ENCODE measurements at places on chromosomes 11 and 22.

- DNase-seq, result no peak
These were observed 116.2 kb downstream of the KIAA1671 start for GRCh38 chr22:25068707-25069106.

DNA sequence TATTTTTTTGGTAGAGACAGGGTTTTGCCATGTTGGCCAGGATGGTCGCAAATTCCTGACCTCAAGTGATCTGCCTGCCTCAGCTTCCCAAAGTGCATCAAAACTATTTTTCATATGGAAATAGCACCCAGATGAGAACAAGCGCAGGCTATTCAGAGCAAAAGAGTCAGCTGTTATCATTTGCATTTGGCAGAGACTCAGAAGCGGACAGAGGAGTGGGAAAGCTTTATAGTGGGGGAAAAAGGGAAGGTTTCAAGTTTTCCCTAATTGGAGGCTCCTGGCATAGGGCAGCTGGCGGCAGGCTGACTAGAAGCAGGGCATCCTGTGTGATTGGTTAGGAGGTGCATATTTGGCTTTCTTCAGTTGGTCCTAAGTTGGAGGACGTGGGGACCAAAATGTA, 20.2 kb downstream of the ATG13 start:
- DNase-seq, result no peak

GRCh38 chr11:125025968-125026367, 37.1 kb upstream of the SLC37A2 start:
- peak; percentile 12 for DNase-seq

DNA sequence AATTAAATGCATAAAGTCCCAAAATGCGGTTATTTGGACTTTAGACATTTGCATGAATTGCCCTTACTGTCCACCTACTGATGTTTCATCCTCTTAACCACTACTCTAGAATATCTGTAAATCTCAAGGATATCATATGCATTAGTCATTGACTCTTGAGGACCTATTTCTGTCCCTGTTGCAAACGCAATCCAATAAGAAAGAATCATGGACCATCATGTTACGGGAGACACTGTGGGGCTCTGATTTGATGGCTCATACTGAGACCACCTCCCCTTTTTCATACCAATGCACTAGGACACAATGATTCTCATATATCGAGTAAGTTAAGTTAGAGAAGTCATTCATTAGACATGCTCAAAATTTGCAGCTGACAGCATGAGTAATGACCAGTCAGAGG, 14.4 kb downstream of the POU2AF2 start:
- no peak for DNase-seq

- DNase-seq, result no peak
These were observed 514.2 kb downstream of the NTM start for GRCh38 chr11:131884461-131885073.

DNA sequence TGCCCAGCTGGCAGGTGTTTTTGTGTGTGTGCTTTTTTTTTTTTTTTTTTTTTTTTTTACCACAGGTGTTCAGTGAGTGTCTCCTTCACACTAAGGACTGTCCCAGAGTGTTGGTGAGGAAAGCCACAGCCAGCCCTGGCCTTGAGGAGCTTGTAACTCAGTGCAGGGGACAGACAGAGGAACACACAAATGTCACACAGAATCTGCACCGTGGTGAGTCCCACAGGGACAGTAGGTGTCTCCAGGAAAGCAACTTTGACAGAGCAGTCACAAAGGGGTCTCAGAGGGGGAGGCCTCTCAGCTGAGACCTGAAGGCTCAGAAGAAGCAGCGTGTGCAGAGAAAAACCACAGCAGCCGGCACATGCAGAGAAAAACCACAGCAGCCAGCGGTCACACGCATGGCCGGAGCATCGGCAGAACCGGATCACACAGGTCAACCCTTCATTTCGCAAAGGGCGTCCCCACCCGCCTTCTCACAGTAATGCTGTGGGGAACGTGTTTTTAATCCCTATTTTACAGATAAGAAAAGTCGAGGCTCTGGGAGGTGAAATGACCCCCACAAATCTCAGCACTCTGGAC, 101.7 kb upstream of the PRR5 start:
- DNase-seq, result no peak

DNA sequence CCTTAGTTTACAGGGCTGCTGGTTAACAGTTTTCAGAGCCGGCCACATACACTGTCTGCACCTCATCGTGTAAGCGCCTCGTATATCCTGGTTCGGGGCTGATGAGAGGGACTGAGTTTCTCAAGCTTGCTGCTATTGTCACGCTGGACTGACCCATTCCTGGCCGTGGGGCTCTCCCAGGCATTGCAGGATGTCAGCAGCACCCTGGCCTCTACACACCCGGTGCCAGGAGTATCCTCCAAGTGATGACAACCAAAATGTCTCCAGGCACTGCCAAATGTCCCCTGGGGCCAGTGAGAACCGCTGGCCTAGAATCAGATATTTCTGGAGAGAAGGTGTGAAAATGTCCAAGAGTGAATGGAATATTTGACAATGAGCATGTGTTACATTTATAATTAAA, 82.8 kb downstream of the ST3GAL4 start:
- no peak for DNase-seq

DNA sequence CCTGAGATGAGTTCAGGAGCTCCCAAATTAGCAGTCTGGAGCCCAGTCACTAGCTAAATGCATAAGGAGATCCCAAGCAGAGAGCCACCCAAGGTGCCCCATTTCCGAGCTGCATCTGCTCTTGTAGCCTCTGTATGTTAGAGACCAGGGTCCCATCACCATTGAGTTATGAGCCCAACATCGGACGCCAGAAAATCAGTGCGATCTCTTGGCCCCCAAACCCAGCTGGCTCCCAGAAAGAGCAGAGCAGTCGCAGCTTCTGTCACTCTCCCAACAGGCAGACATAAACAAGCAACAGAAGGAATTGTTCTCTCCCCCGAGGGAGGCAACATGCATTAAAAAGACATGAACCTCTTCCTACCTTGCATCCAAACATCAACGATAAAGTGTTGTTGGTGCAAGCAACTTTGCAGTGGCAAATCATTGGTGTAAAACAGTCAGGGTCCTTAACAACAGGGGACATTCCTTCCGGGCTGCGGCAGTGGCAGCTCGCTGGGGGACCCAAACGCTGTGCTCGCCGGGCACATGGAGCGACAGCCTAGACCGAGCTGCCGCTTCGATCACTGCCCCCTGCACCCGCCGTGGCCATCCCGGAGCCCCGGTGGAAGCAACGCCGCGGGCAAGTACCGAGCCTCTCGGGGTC, 907.1 kb downstream of the DLG2 start:
- DNase-seq, result peak; percentile 64

DNA sequence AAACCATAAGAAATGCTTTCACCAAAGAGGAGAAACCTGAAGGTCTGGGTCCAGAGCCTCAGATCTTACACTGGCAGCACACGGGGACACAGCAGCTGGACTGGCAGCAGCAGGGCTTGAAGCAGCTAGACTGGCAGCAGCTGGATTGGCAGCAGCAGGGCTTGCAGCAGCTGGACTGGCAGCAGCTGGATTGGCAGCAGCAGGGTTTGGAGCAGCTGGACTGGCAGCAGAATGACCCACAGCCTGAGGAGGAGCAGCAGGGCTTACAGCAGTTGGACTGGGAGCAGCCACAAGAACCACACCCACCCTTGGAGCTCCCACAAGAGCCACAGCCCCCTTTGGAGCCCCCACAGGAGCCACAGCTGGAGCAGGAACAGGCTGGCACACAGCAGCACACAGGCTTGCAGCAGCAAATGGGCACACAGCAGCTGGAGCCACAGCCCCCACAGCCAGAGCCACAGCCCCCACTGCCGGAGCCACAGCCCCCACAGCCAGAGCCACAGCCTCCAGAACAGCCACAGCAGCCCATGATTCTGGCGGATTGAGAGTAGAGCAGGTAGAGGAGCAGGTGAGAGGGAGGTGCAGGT, at the start of gene KRTAP5-11:
TSS of gene KRTAP5-11 (minus strand) at position 567 of the 587 bp plus-strand sequence. CDS start at position 529, 38 bp downstream.
- DNase-seq, result no peak
